ENCODE measurements at places on chromosomes 11 and 22.

GRCh38 chr22:41544671-41545476 lies 604 bp upstream of the POLR3H start:
- no peak for ATAC-seq

DNA sequence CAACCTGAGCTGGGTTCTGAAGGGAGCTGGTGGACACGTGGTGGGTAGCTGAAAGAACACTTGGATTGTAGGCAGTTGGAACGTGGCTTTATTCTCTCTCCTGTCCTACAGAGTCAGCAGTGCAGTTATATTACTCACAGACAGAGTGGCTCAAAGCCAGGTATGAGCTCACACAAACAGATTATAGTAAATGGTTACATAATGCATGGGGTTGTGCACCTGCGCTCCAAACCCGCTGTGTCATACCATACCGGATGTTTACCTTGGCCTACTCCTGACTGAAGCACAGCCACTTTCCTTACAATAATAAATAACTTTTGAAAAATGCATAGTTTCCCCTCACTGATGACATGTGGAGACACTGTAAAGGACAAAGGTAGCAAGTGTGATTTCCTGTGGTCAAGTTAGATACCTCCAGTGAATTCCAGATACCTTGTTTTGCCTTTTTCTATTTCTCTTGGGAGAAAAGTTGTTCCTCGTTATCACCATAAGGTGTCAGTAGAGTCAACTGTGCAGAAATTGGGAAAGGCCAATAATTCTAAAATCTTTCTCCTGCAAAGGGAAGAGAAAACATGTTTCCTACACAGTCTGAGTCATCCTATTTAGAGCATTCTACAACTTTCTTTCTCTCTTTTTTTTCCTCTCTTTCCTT lies 13.5 kb downstream of the MS4A6A start:
- ATAC-seq, result no peak

DNA sequence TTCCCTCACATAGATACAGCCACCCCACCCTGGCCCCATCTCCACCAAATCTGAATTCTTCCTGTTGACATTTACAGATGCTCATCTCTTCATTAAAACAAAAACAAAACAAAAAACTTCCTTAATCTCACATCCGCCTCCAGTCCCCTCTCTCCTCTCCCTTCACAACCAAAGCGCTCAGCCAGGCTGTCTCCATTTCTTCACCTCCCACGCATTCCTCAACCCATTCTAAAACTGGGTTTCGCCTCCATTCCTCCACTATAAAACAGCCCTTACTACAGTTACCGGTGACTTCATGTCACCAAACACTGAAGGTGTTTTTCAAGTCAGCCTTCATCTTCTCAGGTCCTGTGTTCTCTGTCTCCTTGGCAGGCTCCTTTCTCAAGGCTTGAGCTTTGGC lies 9.6 kb downstream of the BACE1-AS start:
- no peak for ATAC-seq

- no peak for ATAC-seq
These were observed 75.7 kb upstream of the INCENP start for GRCh38 chr11:62048100-62048499.
